Stimulated activated CD8-positive, alpha-beta memory T cell treated with anti-CD3 and anti-CD28 coated beads, Interleukin-15, amount 100 ng/mL, for 24 hours (primary cell): ENCODE measurements at places on chromosomes 2 and 18.

DNA sequence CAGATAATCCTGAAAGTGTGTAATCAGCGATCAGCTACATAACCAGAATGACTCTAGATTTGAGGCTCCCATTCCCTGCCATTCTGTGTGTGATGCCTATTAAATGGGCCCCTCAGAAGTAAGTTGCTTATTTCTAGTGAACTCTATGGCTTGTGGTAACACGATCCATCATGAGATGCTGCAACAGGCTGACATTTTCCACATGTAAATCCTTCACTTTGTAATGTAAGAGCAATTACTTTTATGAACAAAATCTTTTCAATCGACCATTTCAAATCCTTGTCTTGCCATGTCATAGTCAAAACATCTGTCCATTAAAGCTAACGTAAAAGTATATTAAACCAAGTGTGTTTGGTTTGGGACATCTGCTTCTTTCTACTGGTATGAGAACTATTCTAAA lies 175.9 kb upstream of the ETAA1 start:
- DNase-seq, result no peak

GRCh38 chr18:44731530-44732237 lies 51.0 kb downstream of the SETBP1 start:
- DNase-seq, result no peak

DNA sequence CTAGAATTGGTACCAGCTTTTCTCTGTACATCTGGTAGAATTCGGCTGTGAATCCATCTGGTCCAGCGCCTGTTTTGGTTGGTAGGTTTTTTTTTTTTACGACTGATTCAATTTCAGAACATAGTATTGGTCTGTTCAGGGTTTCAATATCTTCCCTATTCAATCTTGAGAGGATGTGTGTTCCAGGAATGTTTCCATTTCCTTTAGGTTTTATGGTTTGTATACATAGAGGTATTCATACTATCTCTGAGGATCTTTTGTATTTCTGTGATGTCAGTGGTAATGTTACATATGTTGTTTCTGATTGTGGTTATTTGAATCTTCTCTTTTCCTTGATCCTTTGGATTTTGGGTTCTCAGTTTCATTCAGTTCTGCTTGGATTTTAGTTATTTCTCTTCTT lies 172.1 kb upstream of the ITGA4 start:
- DNase-seq, result no peak

DNA sequence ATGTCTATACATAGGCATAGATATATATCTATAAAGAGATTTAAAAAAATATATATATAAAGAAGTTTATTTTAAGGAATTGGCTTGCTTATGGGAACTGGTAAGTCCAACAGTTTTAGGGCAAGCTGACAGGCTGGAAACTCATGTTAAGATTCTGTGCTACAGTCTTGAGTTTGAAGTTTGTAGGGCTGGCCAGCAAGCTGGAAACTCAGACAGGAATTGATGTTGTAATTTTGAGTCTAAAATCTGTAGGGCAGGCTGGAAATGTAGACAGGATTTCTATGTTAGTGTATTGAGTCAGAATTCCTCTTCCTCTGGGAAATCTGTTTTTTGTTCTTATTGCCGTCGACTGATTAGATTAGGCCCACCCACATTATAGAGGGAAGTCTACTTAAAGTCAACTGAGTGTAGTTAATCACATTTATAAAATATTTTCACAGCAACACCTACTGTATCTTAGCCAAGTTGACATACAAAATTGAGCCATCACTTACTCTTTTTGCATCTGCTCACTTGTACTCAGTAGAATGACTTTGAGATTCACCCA lies 60.8 kb downstream of the PHLPP1 start:
- no peak for DNase-seq

DNA sequence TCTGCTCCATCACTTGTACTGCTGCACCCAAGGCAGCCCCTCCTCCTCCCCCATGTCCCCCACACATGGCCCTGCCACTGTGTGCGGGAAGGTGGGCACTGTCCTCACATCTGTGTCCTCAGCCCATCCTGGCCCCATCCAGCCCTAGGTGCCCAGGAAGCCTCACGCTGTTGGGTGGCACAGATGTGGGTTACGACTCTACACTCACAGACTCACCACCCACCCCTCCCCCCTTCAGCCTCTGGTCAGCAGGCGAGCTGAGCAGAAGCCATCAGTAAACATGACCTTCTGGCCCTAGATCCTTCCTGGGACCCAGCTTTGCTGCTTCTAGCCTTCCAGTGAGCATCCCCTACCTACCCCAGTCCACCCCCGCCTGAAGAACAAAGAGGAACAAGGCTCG lies 43.0 kb downstream of the ADCY3 start:
- no peak for DNase-seq

GRCh38 chr18:59196161-59196725 lies 23.7 kb upstream of the GRP start:
- no peak for DNase-seq

GRCh38 chr18:55857409-55857808 lies 269.4 kb upstream of the TCF4 start:
- DNase-seq, result no peak

GRCh38 chr18:22451796-22452195 lies 34.1 kb upstream of the CTAGE1 start:
- DNase-seq, result no peak

- DNase-seq, result no peak
Measured at GRCh38 chr2:172455121-172455515, 27.7 kb downstream of the ITGA6 start.

DNA sequence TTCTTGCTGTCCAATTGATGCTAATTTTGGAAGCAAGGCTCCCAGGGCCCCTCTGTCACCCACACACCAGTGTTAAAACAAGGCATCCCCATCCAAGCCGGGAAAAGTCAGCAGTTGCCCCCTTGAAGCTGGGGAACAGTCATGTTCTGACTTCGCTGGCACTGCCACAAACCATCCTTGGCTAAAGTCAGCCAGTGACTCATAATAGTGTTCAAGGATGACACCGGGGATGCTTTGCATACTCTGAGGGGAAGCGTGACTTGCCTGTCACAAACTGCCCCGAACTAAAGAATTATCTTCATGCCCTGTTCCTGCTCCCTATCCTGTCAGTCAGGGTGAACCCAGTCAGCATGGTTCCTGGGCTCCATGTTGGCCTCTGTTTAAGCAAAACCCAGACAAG lies 37.0 kb downstream of the TGFA start:
- no peak for DNase-seq

GRCh38 chr2:73085691-73086090 lies 14.2 kb upstream of the SFXN5 start:
- peak; percentile 64 for DNase-seq

GRCh38 chr2:8064603-8065002 lies 617.3 kb upstream of the ID2 start:
- no peak for DNase-seq

- DNase-seq, result no peak
Measured at GRCh38 chr2:98936353-98937351, 627 bp upstream of the CRACDL start.
